ENCODE measurements at places on chromosomes 5 and 9.

GRCh38 chr9:76866689-76867088 lies 39.2 kb downstream of the PRUNE2 start:
- no peak for DNase-seq

- DNase-seq: no peak
These were observed 27.7 kb downstream of the FGD3 start for GRCh38 chr9:92974761-92975755.

- DNase-seq: no peak
These were observed 451.9 kb upstream of the C9orf72 start for GRCh38 chr9:28025186-28025585.

GRCh38 chr9:134592018-134592818 lies 49.4 kb upstream of the COL5A1 start:
- peak; percentile 9 for DNase-seq

GRCh38 chr5:40775085-40775845 lies 19.5 kb upstream of the TTC33 start:
- DNase-seq: no peak

DNA sequence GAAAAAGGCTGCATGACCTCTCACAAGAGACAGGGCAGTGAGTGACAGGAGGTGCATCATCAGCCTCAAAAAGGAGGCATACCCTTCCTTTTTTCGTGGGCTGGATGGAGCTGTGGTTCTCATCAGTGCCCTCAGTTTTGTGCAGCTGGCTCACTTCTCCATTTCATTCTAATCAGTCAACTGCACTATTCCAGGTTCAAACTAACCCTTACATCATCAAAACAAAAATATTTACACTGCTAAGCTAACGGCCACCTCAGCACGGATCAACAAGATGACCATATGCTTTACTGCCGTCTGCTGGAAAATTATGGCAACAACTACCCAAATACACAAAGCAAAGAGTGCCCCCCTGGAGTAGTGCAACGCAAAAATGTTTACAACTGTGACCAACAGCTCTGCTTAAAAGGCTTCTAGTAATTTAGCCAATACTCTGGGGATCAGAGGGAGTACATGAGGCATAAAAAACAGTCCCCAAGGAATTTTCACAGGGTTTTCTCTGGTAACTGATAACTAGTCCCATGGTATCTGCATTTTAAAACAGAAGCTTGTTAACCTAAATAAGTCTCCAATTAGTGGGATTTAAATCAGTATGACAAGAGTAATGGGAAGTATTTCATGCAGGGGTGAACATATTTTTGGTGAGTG lies 10.8 kb downstream of the KCNV2 start:
- no peak for DNase-seq

DNA sequence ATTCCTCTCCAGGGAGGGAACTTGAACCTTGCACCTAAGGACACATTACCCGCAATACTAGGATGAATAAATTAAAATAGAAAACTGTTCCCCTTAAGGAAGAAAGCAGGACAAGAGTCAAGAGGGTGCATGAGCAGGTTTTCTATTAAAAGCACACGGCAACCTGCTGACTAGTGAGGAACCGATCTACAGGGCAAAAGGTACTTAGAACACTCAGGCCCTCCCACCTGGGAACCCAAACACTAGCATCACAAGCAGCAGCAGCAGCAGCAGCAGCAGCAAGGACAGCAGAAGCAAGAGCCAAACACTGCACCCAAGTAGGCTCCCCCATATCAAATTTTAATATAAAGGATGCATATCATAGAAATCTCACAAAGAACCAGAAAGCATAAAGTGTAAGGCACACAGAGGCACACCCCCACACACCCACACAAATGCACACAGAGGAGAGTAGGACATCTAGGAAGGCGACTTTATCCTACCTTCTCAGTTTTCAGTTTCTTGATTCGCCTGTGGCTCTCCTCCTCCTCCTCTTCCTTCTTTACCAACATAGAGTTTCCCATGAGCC lies 2.8 kb downstream of the ZNF608 start:
- DNase-seq: no peak

GRCh38 chr5:51379331-51379700 lies 3.9 kb upstream of the ISL1 start:
- DNase-seq: no peak

DNA sequence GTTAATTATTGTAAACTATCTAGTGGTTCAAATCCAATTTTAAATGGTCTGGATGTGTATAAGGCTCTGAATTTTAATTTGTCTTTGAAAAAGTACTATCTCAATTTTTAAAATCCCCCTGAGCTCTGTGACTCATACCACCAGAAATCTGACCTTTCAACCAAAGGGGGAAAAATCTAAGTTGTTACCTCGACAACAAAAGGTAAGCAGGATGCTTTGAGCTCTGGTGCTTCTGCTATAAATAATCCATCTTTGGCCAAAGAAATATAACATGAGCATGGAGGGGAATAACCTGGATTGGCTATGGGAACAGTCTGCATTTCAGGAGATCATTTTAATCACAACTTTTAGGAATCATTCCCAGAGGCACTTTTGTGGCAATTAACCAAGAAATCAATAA lies 76.3 kb upstream of the PCSK1 start:
- no peak for DNase-seq

DNA sequence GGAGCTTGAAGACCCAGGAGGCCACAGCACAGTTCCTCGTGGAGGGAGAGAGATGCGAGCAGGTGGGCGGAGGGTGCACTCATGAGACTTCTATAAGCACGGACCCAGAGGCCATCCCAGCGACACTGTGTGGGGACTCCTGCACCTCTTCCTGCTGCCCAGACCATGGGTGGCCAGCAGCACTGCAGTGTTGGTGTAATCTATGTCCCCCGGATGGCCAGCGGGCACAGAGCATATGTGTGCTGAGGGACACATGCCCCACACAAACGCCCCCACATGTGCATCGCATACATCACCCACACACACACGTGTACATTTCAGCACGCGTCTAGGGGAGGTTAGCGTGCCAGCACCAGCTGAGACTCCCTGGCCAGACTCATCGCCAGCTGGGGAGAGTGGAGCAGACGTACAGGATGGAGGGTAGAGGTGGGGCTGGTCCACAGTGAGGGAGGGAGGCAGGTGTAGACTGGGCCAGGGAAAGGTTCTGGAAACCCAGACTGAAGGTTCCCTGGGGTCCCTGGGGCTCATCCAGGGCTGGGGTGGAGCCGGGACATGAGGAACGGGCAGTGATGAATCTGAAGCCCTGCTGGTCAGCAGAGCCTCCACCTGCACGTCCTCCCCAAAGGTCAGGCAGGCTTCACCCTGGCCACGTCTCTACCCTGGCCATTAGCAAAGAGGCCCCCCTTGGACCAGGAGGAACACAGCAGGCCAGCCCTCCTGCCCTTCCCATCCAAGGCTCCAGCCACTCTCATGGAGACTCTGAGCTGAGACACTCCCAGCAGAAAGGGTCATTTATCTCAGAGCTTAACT lies 27.6 kb downstream of the ADAMTS2 start:
- no peak for DNase-seq

GRCh38 chr5:109921735-109922380 lies 232.1 kb downstream of the MAN2A1 start:
- no peak for DNase-seq

DNA sequence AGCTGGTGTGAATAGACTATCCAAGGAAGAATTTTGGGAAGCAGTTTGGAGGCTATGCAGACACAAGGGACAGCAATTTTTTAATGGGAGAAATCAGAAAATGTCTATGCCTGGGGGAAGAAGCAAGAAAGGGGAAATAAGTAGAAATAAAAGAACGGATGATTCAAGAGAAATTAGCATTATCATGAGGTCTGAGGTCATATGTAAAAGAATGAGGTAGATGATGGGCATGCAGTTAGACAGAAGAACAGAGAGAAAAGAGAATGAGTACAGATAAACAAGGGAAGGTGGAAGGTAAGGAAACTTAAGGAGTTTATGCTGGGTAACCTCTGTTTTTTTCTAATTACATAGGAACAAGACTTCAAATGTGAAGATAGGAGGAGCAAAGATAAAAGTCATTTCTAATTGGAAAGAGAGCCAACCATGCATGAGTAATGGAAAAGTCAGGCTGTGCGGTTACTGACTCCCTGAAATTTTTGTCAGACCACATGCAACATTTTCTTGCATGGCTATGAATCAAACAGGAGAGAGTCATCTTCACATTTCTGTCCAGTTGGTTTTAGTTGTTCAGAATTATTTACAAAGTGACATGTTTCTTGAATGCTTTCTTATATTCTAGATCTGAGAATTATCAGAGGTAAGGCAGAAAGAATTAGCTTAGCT lies 101.0 kb upstream of the PIK3R1 start:
- DNase-seq: no peak

GRCh38 chr9:99778308-99778707 lies 43.4 kb upstream of the NR4A3 start:
- DNase-seq: no peak

GRCh38 chr5:129410488-129410887 lies 49.6 kb upstream of the ADAMTS19 start:
- DNase-seq: no peak

GRCh38 chr5:38874948-38875456 lies 29.2 kb downstream of the OSMR start:
- DNase-seq: no peak

GRCh38 chr5:59496524-59497134 lies 396.9 kb downstream of the PDE4D start:
- DNase-seq: no peak

DNA sequence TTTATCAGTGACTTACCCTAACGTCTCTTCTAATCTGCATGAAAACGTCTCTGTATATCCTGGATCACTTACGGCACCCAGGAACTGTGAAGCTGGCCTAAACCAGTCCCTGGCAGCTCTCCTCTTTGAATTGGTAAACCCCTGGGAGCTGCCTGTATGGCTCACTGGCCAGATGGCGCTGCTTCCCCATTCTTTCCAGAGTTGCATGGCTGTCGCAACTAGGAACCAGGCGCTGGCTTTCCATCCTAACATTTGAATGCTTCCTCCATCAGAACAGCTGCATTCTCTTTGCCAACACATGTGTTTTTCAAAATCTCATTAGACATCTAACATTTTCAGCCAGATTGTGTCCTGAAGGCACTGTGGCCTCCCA lies 8.0 kb upstream of the PCA3 start:
- no peak for DNase-seq

- DNase-seq: no peak
These were observed 41.1 kb upstream of the TEX48 start for GRCh38 chr9:114722937-114723620.

GRCh38 chr9:33468215-33468730 lies 5.5 kb downstream of the NOL6 start:
- DNase-seq: no peak
